Pancreas (tissue), 10 donors: ENCODE measurements at places on chromosomes 16 and 17. TPM values are rescaled to one million over a fixed set of nuclear protein-coding genes. Genes with fewer than 3 reads are reported as not detected.
A peak's percentile ranks its signal among the peaks of the same experiment; 100 is the strongest.

DNA sequence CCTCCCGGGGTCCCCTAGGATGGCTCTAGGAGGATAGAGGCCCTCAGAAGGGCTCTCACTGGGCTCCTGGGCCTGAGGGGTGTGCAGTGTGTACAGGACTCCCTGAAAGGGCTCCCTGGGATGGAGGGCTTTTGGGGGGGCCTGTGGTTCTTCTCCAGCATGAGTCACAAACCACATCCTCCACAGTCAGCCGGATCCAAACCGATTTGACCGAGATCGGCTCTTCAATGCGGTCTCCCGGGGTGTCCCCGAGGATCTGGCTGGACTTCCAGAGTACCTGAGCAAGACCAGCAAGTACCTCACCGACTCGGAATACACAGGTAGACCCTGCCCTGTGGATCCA lies 4.5 kb downstream of the TRPV2 start:
- DNase-seq = no peak

DNA sequence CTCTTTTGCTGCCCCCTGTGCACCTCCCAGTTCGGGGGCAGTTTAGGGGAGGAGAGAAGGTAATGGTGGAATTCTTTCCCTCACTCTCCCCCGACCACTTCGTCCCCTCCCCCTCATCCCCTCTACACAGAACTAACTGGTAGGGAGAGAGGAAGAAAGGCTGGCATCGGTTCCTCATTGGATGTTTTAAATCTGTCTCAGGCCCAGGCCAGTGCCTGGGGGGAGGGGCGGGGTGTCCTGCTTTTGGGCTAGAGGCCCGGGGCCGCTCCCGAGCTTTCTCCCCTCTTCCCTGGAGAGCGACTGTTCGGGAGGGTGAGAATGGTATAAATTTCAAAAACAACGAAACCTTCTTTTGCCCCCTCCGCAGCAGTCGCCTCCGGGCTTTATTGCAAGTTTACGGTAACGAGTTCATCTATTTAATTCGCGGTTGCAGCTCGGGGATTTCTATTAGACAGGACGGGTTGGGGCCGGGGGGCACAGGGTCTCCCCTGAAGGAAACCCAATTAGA lies at the start of gene PRAC2:
Gene PRAC2 (plus strand): TSS at position 271 of the 508 bp plus-strand sequence. CDS start 1,226 bp downstream, outside the sequence.
- no peak for DNase-seq

DNA sequence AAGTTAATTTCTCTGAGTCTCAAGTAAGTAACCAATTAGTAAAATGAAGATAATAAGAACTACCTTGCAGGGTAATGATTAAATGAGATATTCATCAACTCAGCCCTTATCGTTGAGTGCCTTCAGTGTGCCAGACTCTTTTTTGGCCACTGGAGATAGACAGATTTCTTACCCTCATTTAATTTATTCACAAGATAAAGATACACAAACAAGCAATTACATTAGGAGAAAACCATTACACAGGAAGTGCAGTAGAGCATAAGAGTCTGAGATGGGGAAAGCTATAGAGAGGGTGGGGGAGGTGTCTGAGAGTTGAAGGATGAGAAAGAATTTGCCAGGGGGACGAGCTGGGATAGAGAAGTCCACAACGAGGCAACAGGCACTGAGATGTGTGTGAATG lies 72.5 kb upstream of the BCAR1 start:
- DNase-seq = no peak

GRCh38 chr16:82133798-82134197 lies 36.2 kb downstream of the MPHOSPH6 start:
- no peak for DNase-seq

The GPR142 gene
- 0.22 TPM for total RNA-seq

DNA sequence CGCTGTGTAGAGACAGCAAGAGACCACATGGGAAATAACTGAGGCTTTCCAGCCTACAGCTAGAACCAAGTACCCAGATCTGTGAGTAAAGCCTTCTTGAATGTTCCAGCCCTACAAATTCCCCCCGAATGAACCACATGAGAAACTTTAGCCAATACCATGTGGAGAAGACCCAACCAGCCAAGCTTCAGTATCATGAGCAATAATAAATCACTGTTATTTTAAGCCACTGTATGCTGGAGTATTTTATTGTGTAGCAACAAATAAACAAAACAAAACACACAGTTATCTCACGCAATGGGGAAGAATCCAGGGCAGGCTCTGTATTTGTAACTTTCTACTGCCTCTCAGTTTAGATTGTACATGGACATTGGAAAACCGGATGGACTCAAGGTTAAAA lies 426.2 kb downstream of the CDH11 start:
- DNase-seq = no peak

DNA sequence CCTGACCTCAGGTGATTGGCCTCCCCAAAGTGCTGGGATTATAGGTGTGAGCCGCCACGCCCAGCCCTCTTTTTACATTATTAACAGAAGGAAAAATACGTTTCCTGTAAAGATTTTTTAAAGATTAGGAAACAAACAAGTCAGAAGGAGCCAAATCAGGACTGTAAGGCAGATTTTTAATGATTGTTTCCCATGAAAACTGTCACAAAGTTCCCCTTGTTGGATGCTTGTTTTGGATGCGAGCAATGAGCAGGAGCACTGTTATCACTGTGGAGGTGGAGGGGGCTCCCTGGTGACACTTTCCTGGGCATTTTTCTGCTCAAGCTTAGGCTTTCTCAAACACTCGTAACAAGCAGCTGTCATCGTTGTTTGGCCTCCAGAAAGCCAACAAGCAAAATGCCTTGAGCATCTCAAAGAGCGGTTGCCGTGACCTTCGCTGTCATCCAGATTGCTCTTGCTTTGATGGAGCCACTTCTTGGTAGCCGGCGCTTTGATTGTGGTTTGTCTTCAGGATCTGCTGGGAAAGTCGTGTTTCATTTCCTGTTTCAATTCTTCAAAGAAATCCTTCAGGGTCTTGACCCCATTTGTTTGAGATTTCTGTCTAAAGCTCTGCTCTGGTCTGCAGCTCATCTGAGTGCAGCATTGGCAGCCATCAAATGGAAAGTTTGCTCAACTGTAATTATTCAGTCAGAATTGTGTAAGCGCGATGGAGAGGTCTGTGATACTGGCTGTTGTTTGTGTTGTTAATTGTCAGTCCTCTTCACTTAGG lies 128.7 kb downstream of the RPTOR start:
- no peak for DNase-seq

The SMARCE1 gene
- total RNA-seq = 30.1 TPM

GRCh38 chr17:83014940-83015910 lies 64.2 kb upstream of the METRNL start:
- no peak for DNase-seq

DNA sequence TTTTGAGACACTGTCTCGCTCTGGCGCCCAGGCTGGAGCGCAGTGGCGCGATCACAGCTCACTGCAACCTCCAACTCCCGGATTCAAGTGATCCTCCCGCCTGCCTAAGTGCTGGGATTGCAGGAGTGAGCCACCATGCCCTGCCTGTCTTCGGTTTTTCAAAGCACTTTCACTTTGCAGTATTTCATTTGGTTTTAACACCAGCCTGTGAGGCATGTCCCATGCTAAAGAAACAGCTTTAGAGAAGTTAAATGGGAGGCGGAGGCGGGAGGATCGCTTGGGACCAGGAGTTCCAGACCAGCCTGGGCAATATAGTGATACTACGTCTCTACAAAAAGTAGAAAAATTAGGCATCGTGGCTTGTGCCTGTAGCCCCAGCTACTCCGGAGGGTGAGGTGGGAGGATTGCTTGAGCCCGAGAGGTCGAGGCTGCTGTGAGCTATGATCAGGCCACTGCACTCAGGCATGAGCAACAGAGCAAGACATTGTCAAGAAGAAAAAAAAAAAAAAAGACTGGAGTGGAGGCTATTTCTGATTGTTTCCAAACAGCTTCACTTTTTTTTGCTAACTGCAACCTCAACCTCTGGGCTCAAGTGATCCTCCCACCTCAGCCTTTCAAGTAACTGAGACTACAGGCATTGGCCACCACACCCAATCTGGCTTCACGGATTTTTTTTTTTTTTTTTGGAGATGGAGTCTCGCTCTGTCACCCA lies 1.3 kb downstream of the METTL23 start:
- peak; percentile 27 for DNase-seq

DNA sequence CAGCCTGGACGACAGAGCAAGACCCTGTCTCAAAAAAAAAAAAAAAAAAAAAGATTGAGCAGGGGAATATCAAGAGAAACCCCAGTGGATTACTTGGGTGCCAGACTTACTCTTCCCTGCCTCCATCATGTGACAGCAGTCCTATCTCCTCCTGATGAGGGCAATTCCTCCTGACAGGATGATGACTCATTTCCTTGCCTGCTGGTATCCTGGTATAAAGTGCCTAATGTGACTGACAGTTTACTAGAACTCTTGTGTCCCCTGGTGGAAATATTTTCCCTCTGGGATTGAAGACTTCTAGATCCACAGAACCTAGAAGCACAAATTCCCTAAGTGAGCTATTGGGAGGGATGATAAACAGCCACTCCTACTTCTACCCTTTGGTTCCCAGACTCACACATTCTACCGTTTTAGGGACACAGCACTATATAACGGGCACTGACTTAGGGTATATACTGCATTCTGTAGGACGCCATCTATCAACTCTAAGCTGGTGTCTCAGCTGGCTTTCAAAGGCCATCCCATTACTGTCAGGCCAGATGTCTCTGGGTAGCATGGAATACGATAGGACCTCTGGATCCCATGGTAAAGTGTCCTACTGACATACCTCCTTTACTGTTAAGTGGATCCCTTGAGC lies 114.6 kb upstream of the MED13 start:
- no peak for DNase-seq

- DNase-seq = peak; percentile 17
These were observed 20.2 kb downstream of the DNASE1 start for GRCh38 chr16:3674513-3675295.

The KCNJ18 gene
- total RNA-seq = not detected

DNA sequence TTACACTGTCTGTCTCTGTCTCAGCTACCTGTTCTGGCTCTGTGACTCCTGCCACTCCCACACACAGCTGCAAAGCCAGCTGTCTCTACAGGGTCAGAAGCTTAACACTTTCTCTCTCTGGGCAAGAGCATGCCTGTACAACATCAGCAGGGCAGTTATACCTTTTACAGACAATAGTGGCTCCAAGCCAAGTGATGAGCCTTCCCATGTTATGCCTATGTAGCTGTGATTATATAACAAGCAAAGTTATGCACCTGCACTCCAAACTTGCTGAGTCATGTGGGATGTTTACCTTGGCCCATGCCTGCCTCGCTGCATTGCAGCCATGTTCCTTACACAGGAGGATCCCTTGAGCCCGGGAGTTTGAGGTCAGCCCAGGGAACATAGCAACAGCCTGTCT lies 31.8 kb upstream of the APPBP2 start:
- no peak for DNase-seq

DNA sequence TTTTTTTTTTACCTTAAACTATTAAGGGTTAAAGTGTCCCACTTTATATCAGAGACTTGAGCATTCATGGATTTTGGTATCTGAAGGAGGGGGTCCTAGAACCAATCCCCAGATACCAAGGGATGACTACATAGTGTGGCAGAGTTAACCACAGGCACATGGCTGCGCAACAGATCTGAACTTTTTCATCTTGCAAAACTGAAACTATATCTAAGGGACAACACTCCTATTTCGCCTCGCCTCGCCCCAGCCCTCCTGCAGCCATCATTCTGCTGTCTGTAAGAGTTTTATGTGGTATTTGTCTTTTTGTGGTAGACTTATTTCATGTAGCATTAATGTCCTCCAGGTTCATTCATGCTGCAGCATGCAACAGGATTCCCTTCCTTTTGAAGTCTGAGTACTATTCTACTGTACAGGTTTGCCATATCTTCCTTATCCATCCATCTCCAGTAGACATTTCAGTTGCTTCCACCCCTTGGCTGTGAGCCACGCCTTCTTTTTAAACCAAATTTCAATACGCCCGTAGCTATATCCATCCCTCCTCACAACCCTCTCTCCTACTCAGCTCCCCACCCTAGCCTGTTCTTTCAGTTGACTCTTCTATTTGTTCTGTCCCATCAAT lies 53.2 kb downstream of the AMFR start:
- DNase-seq = no peak

GRCh38 chr17:58565389-58566311 lies 51.2 kb upstream of the MTMR4 start:
- DNase-seq = no peak

- DNase-seq = no peak
These were observed 34.0 kb downstream of the CA10 start for GRCh38 chr17:52124561-52124960.

- no peak for DNase-seq
These were observed 122.6 kb downstream of the PITPNC1 start for GRCh38 chr17:67499685-67500084.

DNA sequence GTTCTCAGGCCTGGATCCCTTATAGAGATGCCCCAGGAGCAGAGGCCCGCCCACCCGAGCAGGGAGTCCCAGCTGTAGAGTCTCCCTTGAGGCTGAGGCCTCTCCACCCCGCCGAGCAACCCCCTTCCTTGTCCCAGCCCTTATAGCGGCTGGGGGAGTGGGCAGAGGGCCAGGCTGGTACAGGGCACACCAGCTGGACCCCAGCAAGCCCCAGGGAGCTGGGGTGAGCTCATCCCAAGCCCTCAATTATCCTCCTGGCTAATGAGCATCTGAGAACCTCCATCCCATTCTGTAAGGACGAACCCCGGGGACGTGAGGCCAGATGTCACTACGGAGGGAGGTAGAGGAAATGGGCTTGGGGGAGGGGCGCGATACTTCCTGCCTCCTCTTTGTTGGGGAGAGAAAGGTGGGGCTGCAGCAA lies 3.2 kb upstream of the SNN start:
- DNase-seq = no peak

- no peak for DNase-seq
These were observed 26.0 kb upstream of the NUDT16L1 start for GRCh38 chr16:4667203-4667963.

The RUNDC3A gene
- total RNA-seq = 1.6 TPM

DNA sequence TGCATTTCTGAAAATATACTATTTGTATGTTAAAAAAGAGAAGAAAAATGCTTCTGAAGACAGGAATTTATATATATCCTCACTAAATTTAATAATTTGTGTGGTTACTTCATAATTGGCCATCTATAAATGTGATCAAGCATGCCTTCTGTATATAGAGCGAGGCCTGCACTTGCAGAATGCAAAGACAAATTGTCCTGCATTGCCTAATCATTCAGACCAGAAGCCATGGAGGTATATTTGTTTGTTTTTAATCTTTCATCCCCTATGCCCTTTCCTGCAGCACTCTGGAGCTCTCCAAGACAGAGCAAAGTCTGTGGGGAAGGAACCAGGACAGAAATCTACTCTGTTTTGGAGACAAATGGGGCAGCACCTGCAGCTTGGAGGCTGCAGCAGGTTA lies 23.8 kb upstream of the DDX52 start:
- DNase-seq = no peak

The NPB gene
- total RNA-seq = 0.19 TPM

- no peak for DNase-seq
These were observed 202.5 kb upstream of the MON1B start for GRCh38 chr16:76988526-76988925.

GRCh38 chr17:31802502-31802901 lies 56.5 kb downstream of the COPRS start:
- DNase-seq = no peak

The PDE6G gene
- not detected for total RNA-seq
